ENCODE measurements at places on chromosomes 2 and 18.

GRCh38 chr2:9983401-9984216 lies 32.1 kb downstream of the GRHL1 start:
- DNase-seq = no peak

DNA sequence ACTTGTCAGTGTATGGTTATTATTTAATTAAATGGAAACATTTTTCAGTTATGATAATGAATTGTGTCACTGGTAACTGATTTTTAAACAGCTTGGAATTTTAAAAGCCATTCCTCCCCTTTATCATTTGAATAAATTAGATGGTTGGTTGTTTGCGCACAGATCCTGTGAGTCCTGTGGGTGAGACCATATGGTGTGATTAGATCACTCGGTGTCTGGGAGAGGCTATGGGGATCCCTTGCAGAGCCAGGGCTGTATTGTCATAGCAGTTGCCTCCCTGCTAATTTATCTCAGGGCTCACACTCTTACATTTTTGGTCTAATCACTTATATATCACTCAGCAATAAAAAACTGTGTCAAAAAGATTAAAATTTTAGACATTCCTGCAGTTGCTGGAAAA lies 133.5 kb downstream of the ASXL3 start:
- DNase-seq = no peak

DNA sequence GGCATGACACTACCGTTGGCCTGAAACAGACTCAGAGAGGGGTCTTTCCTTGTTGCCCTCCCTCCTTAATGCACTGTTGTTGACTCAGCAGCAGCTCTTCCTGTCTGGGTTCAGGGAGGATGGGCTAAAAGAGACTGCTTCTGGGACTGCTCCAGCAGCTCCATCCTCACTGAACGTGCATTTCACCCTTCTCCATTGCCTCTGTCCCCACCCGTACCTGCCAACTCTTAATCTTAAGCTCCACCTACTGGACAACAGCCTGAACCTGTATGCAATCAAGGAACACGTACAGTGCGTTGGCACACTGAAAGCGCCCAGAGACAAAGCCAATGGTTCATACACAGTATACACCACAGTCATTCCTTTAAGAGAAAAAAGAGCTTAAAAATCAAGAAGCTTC lies 230.8 kb upstream of the RAB6C start:
- DNase-seq = no peak

DNA sequence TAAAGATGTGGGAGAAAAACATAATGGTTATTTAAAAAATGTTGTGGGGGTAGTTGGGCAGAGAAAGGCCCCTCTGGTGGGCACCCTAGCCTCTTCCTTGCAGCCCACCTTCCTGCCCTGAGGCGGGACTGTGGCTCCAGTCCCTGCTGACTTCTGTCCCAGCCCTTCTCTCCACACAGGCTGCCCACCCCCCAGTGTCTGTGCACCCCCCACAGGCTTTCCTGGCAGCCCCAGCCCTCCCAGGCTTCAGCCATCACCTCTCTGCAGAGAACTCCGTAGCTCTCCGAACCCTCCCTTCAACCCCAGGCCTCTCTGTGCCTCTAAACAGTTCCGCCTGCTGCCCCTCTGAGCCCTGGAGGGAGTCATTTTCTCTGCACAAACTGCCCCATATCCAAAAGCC lies 75.4 kb downstream of the DYSF start:
- DNase-seq = no peak

- DNase-seq = no peak
Observed at GRCh38 chr2:69243652-69244051, 143.4 kb downstream of the GFPT1 start.

GRCh38 chr2:23487735-23488492 lies 102.9 kb downstream of the KLHL29 start:
- DNase-seq = no peak

DNA sequence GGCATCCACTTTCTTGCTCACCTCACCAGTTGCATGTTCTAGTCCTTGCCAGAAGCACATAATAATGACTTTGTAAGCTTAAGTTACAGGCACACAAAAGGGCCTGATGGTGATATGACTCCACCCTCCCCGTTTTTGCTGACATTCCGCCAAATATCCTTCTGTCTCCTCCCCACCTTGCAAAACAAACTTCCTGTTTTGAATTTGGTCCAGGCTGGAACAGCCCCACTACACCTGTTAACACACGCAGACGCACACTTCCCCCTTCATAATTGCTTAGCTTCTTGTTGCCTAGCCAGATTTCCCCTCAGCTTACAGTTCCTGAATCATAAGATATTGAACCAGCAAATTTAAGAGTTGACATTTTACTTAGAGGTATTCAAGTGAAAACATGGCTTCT lies at the start of gene MGAT5:
Gene MGAT5, plus strand, starts transcription at position 269 of the 400 bp plus-strand sequence. CDS start 332 bp downstream, outside the sequence.
- no peak for DNase-seq

- no peak for DNase-seq
Observed at GRCh38 chr2:199606193-199606780, 148.5 kb upstream of the SATB2 start.
